ENCODE measurements at places on chromosomes 6 and 20. TPM values are rescaled to one million over a fixed set of nuclear protein-coding genes. Genes with fewer than 3 reads are reported as not detected.

- H3K36me3 ChIP-seq, result peaks cover 9% of the 10 kb centered on the region
- peaks cover 73% of the 10 kb centered on the region for H3K4me1 ChIP-seq
- no peak for DNase-seq
- no peaks in the 10 kb centered on the region for H3K27me3 ChIP-seq
- no peak overlapping the region for H3K4me3 ChIP-seq
- H3K27ac ChIP-seq, result peak overlapping the region; percentile 98
These were observed 88.0 kb downstream of the PRND start for GRCh38 chr20:4809707-4810106.

Gene ULBP3
- polyA plus RNA-seq, result 0.48 TPM

Gene CEP85L
- polyA plus RNA-seq, result 35.9 TPM

- no peak for DNase-seq
- peak overlapping the region; percentile 41 for H3K27ac ChIP-seq
- peaks cover 21% of the 10 kb centered on the region for H3K4me1 ChIP-seq
- no peaks in the 10 kb centered on the region for H3K27me3 ChIP-seq
These were observed 516 bp downstream of the LRRC1 start for GRCh38 chr6:53795340-53795701.

DNA sequence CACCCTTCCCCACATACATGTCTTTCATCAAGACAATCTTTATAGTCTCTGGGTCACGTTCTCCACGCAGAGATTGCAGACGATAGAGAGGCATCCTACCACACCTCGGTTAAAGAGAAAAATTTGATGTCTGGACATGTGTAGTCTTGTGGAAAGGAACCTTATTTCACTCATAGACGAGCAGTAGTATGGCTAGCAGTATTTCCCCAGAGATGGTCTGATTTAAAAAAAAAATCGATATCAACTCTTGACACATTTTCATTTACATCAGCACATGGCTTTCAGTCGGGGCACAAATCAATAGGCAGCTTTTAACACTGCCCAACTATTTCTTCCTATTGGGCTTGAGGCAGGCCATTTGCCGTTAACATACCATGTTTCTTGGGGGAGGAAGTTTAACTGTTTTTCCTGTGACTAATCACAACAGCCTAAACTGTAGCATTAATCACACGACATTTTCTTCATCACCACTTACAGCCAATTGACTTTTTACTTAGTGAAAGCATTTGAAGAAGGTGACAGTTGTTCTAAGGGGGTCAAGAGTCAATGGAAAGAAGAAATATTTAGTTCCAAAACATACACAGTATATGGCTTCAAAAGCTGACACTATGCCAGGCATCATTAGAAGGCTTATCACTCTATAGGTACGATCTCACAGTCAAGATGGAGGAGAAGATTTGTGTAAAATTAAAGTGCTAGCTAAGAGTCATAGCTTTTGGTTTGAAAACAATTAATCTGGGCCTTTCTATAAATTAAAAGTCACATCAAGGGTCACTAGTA is 129.5 kb upstream of the HDAC2 start:
- no peak overlapping the region for H3K27ac ChIP-seq
- H3K4me3 ChIP-seq, result no peak overlapping the region
- H3K4me1 ChIP-seq, result no peaks in the 10 kb centered on the region
- no peak for DNase-seq
- no peaks in the 10 kb centered on the region for H3K36me3 ChIP-seq
- H3K27me3 ChIP-seq, result no peaks in the 10 kb centered on the region

Gene WFDC2
- polyA plus RNA-seq, result not detected

Gene MROH8
- polyA plus RNA-seq, result 1.5 TPM

Gene LPA
- not detected for polyA plus RNA-seq

Gene ABHD16B
- not detected for polyA plus RNA-seq

DNA sequence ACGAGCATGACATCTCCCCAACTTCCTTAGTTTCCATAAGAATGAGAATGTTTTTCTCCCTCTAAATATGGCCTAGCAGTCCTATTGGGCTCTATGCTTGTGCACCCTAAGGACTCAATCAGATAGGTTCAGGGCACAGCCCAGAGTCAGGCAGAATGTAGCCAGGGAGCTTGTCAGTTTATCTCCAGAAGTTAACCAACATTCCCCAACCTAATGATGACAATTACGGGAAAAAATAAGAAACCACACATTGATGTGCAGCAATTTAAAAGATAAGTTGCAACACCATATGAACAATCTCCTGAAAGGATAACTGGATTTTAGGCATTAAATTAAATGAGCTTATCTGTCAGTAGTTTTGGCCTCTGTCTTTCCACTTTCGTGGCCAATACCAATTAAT is 71.1 kb downstream of the HDDC2 start:
- H3K36me3 ChIP-seq, result no peaks in the 10 kb centered on the region
- no peaks in the 10 kb centered on the region for H3K27me3 ChIP-seq
- no peaks in the 10 kb centered on the region for H3K4me1 ChIP-seq
- no peak for DNase-seq
- no peak overlapping the region for H3K4me3 ChIP-seq

Gene VWA7
- polyA plus RNA-seq, result 2.5 TPM

- H3K4me1 ChIP-seq, result peaks cover 96% of the 10 kb centered on the region
- no peak overlapping the region for H3K4me3 ChIP-seq
- no peaks in the 10 kb centered on the region for H3K27me3 ChIP-seq
- no peak overlapping the region for H3K27ac ChIP-seq
- no peak for DNase-seq
- H3K36me3 ChIP-seq, result peaks cover 7% of the 10 kb centered on the region
These were observed 17.9 kb downstream of the PTPN1 start for GRCh38 chr20:50528129-50528528.

Gene JAG1
- polyA plus RNA-seq, result 0.04 TPM

GRCh38 chr6:128432394-128432793 is 88.0 kb downstream of the PTPRK start:
- no peaks in the 10 kb centered on the region for H3K27me3 ChIP-seq
- no peak overlapping the region for H3K27ac ChIP-seq
- H3K4me3 ChIP-seq, result no peak overlapping the region
- H3K36me3 ChIP-seq, result no peaks in the 10 kb centered on the region

Gene CST5
- not detected for polyA plus RNA-seq

GRCh38 chr20:6605055-6605935 is 162.2 kb upstream of the BMP2 start:
- DNase-seq, result no peak
- no peak overlapping the region for H3K27ac ChIP-seq
- no peaks in the 10 kb centered on the region for H3K27me3 ChIP-seq
- H3K4me3 ChIP-seq, result no peak overlapping the region
- no peaks in the 10 kb centered on the region for H3K4me1 ChIP-seq

Gene SPATA2
- 6.9 TPM for polyA plus RNA-seq

Measured in CD4-positive, alpha-beta memory T cell (primary cell).